ENCODE measurements at places on chromosomes 5 and 9.

DNA sequence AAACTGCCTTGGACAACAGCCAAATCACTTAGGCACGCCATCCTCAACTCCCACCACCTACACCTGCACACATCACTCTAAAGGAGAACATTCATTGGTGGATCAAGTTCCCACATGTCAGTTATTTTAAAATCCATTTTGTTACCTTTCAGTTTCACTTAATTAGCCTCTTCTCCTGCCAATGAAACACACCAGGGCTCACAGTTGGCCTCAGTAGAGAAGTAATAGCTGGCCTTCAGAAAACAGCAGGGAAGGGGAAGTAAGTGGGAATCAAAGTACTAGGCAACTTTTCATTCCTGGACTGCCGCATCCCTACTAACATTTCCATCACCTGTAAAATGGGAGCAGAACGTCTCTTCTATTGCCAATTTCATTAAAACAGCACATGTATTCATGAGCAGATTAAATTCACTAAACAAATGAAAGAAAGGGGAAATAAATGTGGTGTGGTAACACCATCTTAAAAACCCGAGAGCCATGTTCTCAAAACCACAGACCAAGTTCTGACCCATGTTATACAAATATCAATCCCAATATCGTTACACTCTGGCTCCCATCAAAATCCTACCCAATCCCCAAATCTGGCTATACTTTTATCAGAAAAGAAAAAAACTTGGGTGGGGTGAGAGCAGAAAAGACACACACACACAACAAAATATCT lies 1.7 kb downstream of the SIL1 start:
- no peak for DNase-seq

GRCh38 chr9:120257483-120257882 lies 322.5 kb downstream of the CDK5RAP2 start:
- DNase-seq = no peak

- DNase-seq = no peak
These were observed 301.3 kb upstream of the ADCY2 start for GRCh38 chr5:7094626-7095025.

DNA sequence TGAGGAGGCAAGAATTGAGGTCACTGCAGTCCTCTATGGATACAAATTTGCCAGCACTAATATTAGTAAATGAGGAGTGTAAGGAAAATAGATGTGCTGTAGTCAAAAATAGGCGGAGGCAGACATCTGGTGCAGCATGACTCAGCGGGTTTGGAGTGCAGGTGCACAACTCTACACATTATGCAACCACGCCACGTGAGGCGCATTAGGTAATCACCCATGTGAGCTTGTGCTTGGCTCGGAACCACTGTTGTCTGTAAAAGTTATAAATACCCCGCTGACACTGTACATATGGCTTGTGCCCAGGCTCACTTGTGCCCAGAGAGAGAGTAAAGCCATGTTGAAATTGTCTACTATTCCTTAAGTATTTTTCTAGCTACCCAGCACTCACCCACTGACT lies 623.5 kb upstream of the NUDT12 start:
- DNase-seq = no peak

Data from T-helper 2 cell treated with Interferon-gamma antibody and Interleukin-4, amounts not matched to agents 5 μg/mL and 100 μg/mL, for 36 hours (primary cell).